ENCODE measurements at places on chromosomes 5 and 9. TPM values are rescaled to one million over a fixed set of nuclear protein-coding genes. Genes with fewer than 3 reads are reported as not detected.

GRCh38 chr5:72065751-72066255 is 41.5 kb upstream of the MAP1B start:
- H3K4me3 ChIP-seq: peak overlapping the region; percentile 20
- no peaks in the 10 kb centered on the region for H3K36me3 ChIP-seq
- peaks cover 45% of the 10 kb centered on the region for H3K4me1 ChIP-seq

DNA sequence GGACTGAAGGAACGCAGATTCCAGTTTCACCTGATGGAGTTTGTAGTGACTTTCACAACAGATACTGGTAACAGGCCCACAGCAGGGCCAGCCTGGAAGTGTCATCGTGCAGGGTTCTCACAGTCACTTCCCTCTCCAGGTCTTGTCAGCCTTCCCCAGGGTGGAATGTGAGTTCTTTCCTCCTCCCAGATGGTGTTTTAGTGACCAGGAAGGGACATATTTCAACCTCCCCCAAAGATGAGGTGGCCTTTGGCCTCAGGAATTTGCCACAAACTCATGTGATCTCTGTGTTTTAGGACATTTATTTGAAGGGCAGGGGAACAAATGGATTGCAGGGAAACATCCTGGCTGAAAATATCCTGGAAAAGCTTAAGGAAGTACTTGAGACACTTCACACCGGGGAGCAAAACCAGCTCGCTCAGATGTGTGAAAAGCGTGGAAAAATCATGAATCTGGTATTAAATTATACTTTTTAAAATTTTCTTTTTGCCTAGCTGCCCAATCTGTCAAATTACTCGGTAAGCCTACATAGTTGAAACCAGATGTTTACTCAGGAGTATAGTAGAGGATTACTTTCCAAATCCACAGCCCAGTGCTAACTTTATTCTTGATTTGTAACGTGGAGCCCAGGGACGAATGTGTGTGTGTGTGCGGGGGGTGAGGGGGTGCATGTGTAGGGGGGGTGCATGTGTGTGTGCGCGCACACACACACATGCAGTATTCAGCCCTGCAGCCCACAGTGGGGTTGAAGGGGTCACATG is 66.8 kb downstream of the PTPDC1 start:
- no peak overlapping the region for H3K4me3 ChIP-seq
- H3K4me1 ChIP-seq: peaks cover 32% of the 10 kb centered on the region
- H3K36me3 ChIP-seq: no peaks in the 10 kb centered on the region
- no peak overlapping the region for H3K27ac ChIP-seq
- DNase-seq: no peak

GRCh38 chr5:50535393-50535792 is 94.3 kb upstream of the EMB start:
- H3K27ac ChIP-seq: no peak overlapping the region
- no peaks in the 10 kb centered on the region for H3K36me3 ChIP-seq

DNA sequence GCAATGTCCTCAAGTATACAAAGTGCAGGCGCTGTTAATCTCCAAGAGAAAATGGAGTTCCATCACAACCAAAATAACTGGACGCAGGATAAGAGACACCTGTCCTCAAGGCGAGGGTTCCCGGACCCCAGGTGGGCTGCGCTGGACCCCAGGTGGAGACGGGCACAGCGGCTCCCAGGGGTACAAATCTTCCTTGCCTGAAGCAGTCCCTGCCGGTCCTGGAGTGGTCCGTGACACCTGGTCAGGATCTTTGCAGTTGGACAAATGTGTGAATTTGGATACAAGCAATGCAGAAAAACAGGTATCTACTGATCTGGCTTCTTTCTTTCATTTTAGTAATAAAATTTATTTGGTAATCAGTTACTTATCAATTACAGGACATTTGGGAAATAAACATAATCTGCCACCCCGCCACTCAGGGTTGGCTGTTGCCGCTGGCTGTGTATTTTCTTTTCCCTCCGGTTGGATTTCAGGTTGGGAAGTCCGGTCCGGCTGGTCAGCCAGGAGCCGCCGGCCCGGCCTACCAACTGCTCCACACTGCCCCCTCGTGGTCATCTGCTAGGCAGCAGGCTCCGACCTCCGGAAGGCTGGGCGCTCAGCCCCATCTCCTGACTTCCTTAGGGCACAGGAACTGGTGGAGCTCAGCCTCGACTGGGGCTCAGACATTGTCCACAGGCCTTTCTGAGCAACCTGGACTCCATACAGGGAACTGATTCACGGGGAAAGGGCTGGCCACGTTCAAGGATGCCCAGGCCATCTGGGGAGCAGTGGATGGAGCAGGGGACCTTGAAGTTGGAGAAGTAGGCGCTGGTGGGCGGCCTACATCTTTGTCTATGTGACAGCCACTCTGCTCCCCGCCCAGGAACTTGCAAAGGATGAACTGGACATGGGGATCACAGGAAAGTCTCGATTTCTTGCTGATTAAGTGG is 43.4 kb downstream of the NXNL2 start:
- H3K27ac ChIP-seq: no peak overlapping the region
- 0 out of 2 replicates have a peak, but pooled peaks cover 5% of the 10 kb centered on the region for H3K4me1 ChIP-seq
- no peaks in the 10 kb centered on the region for H3K27me3 ChIP-seq
- no peak overlapping the region for H3K4me3 ChIP-seq
- no peaks in the 10 kb centered on the region for H3K36me3 ChIP-seq

Gene LECT2
- total RNA-seq: not detected

Gene NIPAL4
- total RNA-seq: 0.27 TPM

DNA sequence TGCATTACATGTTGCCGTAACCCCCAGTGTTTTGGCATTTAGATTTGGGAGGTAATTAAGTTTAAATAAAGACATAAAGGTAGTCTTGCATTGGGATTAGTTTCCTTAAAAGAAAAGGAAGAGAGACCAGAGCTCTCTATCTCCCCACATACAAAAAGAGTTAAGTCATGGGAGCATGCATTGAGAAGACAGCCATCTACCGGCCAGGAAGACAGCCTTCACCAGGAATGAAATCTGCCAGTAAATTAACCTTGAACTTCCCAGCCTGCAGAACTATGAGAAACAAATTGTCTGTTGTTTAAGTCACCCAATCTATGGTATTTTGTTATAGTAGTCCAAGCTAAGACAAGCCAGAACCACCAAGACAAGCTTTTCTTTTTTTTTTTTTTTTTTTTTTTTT is 567.0 kb upstream of the CDH18 start:
- H3K4me3 ChIP-seq: no peak overlapping the region
- no peak overlapping the region for H3K27ac ChIP-seq
- DNase-seq: peak; percentile 11

Gene PCDHGA11
- total RNA-seq: 10.7 TPM

Gene WWC1
- 33.2 TPM for total RNA-seq

Gene GADD45G
- total RNA-seq: 15.8 TPM

DNA sequence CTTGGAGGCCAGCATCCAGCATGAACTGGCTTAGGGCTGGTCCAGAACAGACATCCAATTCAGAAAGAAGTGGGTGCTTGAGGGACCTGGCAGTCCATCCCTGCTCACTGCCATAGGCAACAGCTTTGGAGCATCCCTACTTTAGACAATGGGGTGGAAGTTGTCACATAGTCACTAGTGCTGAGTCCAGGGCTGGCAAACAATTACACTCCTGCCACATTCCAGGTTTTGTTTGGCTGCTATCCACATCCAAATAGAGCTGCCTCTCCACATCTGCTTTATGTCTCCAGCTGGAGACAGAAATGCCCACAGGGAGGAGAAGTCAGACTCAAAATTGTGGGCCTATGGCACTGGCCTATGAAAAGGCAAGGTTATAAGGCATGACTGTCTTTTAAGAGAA is 7.0 kb downstream of the FSTL4 start:
- DNase-seq: no peak
- no peak overlapping the region for H3K27ac ChIP-seq
- H3K36me3 ChIP-seq: no peaks in the 10 kb centered on the region
- peaks cover 24% of the 10 kb centered on the region for H3K4me1 ChIP-seq
- no peak overlapping the region for H3K4me3 ChIP-seq

DNA sequence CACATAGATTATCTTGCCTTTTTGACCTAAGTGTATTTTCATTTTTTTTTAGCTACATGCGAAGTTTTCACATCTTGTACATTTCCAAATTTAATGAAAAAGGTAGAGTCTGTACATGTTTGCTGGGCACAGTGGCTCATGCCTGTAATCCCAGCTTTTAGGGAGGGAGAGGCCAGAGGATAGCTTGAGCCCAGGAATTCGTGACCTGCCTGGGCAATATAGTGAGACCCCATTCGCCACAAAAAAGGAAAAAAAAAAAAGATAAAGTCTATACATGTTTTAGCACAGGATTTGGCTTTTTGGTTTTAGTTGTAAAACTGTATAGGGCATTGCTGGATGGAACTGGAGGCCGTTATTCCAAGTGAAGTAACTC is 28.8 kb downstream of the RAI14 start:
- DNase-seq: no peak
- H3K36me3 ChIP-seq: peaks cover 10% of the 10 kb centered on the region
- H3K4me1 ChIP-seq: peaks cover 47% of the 10 kb centered on the region
- peak overlapping the region; percentile 84 for H3K27ac ChIP-seq
- no peak overlapping the region for H3K4me3 ChIP-seq

Gene SLC36A2
- not detected for total RNA-seq
